ENCODE measurements at places on chromosomes 12 and 14.

GRCh38 chr12:53748072-53748840, 3.5 kb downstream of the CISTR start:
- DNase-seq = no peak

DNA sequence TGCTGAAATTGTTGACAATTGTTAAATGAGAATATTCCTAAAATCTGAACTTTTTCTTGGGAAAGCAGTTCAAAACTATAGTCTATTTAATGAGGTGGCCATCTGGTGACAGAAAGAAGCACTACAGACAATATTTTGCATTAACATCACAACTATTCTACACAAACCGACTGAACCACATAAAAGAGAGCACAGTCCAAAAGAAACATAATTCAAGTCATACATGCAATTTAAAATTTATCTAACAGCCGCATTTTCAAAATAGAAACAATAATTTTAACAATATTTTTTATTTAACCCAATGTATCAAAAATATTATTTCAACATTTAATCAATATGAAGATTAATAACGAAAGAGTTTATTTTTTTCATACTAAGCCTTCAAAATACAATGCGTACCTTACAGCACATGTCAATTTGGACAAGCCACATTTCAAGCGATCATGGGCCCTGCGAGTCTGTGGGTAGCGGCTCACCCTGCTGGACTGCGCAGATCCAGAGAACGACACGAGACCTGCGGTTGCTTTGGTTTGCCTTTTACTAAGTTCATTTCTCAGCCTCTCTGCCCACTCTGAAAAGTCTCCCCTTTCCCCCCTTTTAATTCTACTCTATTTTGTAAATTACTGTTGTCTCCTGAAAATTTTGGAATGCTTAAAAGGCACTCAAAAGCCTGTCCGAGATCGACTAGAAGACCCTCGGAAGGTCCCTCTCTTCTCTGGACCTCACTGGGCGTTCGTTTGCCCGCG, 947 bp upstream of the LRRC9 start:
- peak; percentile 65 for DNase-seq

DNA sequence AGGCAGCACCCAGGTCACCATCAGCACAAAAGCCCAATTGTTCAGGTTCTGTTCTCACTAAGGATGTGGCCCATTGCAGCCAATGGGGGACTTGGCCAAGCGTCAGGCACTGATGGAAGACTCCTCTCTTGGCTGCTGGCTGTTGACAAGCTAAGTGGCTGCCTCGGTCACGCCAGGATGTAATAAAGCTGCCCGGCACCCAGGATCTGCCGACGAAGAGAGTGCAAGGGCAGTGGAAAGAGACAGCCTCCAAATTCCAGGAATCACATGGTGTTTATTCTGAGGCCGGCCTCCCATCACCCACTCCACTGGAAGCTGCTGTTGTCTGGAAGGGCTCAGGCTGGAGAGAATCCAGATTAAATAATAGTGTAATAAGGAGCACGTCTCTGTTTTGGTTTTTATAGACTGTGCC, 451.8 kb upstream of the TBX3 start:
- DNase-seq = peak; percentile 54

DNA sequence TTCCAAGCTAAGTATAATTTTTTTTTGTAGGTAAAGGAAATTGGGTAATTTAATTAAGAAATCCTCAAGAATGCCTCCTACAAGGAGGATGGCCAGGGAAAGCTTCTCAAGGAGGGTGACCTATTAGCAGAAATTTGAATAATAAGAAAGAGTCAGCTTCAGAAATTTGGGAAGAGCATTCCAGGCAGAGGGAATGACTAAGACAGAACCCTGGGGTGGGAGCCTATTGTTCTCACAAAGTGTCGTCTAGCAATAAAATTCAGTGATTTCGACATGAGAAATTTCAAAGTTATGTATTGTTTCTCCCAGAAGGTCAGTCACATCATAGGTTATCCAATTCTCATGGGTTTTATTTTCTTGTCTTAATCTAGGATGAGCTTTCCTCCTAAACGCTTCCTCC, 1168.4 kb downstream of the AACS start:
- DNase-seq = no peak

DNA sequence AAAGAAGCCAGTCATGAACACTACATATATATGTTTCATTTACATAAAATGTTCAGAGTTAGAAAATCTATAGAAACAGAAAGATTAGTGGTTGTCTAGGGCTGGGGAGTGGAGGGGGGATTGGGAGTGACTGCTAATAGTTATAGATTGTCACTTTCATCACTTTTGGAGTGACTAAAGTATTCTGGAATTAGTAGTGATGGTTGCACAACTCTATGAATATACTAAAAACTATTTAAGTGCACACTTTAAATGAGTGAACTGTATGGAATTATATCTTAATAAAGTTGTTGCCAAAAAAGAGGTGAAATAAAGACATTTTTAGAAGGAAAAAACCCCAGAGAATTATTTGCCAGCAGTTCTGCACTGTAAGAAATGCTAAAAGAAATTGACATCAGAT, 9.5 kb downstream of the CATSPERB start:
- no peak for DNase-seq

- DNase-seq = peak; percentile 67
Observed at GRCh38 chr14:69090187-69090789, 62.6 kb downstream of the DCAF5 start.

DNA sequence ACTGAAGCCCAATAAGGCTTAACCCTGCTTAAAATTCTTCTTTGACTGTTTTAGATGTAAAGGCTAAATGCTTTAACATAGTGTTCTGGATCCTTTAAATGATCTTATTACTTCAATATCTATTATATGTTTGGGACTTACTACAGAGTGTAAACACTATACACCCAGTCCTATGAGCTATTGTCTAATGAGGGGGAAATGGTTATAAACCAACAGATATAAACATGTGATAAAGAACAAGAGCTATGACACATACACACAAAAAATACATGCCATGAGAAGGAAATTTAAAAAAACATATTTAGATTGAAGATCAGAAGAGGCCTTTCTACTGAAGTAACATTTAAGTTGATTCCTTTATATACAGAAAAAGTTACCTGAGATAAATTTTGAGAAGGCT, 505.1 kb downstream of the FOXG1 start:
- no peak for DNase-seq

DNA sequence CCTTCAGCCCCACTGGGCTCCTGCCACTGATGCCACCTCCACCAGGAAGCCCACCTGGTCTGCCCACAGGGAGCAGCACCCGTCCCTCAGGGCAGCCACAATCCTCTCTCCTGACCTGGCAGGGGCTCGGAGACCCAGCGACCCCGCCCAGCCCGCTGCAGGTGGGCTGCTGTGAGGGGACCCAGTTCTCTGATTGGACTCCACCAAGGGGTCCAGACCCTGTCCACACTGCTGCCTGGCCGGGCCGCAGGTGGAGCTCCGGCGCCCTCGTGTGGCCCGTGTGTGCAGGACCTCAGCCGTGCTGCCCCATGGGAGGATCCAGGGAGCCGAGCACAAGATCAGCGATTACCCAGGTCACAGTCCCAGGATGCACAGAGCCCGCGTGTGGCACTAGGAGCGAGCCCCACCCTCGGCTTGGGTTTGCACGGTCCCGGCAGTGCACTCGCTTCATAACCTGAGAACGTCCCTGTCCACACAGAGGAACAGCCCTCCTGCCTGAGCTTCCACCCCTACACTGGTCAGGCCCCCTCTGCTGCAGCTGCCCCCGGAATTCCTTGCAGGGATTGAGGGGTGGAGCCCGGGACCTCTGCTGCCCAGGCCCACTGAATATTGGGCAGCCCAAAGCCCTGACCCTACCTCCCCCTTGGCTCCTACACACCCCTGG, 35.4 kb upstream of the TMEM179 start:
- peak; percentile 80 for DNase-seq

- DNase-seq = no peak
Observed at GRCh38 chr12:90924406-90924805, 30.6 kb downstream of the CCER1 start.

DNA sequence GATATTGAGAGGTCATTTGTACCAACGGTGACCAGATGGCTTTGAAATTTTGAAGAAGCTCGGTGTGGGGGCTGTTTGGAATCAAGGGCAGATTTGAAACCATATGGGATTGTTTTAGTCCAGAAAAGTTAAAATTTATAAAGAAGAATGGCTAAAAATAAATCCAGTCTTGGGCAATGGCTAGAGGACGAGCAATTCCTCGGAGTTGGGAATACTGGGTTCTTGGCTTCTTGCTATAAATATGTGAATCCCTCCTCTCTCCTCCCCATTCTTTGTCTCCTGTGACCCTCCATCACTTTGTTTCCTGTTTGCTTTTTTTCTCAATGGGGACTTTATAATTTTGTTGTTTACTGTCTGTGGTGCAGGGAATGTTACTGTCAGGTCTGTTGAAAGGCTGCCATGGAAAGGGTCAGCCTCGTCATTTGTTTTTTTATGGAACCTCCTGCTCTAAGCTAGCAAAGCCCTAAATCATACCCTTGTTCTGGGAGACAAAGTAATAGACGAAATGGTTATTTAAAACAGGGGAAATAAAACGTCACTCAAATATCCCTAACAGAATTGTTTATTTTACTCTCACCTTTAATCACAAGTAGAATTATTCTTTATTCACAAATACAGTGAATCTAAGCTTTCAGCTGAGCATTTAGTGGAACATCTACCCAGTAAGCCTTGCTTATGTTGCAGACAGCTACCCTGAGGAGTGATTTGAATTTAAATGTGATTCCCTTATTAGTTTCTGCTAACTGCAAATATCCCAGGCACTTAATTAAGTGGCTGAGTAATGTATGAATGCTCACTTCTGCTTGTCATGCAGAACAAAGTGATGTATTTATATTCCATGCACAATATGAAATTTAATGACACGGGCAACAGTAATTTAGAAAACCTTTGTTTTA, 273.1 kb upstream of the NOVA1 start:
- DNase-seq = no peak

- DNase-seq = no peak
Observed at GRCh38 chr14:49886523-49886922, 6.4 kb upstream of the ARF6 start.

DNA sequence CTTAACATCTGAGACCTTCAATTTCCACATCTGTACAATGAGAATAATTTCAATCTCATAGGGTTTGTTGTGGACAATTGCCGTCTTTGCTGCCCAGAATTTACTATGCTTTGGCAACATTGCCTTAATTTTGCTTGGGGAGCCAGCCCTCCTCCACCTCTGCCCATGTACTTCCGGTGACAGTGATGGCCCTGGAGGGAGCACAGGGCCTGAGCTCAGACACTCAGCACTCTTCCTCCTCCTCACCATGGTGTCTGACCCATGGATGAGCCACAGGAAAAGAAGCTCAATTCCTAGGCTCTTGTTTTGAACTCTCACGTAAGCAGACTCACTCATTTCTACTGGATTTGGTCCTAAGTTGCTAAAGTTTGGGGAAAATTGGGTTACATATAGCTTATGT, 58.2 kb downstream of the TBC1D30 start:
- no peak for DNase-seq

DNA sequence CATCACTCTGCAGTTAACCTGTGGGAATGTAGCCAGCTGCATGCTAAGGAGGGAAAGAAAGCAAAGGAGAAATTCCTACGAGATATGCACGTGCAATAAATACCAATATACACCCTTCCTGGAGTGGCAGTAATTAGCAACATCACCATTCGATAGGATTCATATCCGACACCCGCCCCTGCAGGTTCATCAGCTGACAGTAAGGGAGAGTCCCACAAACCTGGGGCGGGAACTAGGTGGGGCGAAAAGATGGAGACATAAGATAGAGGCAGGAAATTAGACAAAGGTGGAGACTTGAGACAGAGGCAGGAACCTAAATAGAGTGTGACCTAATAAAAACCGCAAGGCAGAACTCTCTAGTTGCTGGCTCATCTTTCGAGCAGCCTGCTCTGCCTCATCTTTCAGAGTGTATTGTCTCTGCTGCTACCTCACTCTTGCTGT, 51.6 kb downstream of the PLEKHG3 start:
- DNase-seq = no peak

GRCh38 chr12:54956322-54956721, 28.2 kb downstream of the TESPA1 start:
- DNase-seq = no peak

GRCh38 chr12:57096099-57096572, 7.2 kb downstream of the NAB2 start:
- DNase-seq = no peak

GRCh38 chr14:106216679-106217078, 690.3 kb downstream of the TMEM121 start:
- DNase-seq = no peak

- DNase-seq = no peak
Observed at GRCh38 chr12:31215518-31216232, 110.3 kb downstream of the SINHCAF start.

DNA sequence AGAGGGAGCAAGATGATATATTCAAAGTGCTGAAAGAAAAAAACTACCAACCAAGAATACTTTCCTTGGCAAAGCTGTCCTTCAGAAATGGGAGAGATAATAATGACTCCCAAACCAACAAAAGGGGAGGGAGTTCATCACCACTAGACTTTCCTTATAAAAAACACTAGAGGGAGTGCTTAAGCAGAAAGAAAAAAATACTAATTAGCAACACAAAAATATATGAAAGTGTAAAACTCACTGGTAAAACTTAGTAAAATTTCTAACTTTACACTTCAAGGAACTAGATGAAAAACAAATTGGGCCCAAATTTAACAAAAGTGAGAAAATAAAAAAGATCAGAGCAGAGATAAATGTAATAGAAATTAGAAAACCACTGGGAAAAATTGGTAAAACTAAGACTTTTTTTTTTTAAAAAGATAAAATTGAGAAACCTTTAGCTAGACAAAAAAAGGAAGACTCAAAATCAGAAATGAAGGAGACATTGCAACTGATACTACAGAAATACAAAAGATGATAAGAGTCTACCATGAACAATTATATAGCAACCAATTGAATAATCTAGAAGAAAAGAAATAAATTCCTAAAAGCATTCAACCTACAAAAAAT, 60.4 kb upstream of the FAR2 start:
- peak; percentile 56 for DNase-seq

GRCh38 chr14:34081101-34081575, 130.3 kb upstream of the EGLN3 start:
- DNase-seq = no peak

- no peak for DNase-seq
Observed at GRCh38 chr14:83379436-83379835, 1845.8 kb upstream of the SEL1L start.

DNA sequence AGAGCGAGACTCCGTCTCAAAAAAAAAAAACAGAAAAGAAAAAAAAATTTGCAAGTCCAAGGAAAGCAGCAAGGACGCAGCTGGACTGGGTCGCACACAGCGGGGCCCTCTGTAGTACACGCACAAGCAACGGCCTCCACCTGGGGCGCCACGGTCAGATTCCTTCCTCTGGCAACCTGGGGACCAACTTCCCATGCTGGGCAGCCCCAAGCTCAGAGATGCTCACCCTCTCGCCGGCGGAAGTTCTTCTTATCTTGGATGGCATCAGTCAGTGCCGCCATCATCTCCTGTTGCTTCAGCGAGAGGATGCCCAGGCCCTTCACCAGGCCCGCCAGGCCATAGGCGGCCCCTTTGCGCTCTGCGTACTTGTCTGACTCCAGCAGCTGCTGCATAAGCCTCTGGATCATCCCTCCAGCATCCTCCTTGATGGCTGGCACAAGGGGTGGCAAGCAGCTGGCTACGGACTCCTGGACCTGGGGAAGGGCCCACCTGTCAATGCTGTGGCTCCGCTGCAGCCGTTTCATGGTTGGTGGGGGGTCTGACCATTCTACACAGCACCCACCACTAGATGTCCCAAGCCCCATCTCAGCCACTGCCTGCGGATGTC, 34.5 kb upstream of the RAB35 start:
- DNase-seq = no peak

- peak; percentile 11 for DNase-seq
Observed at GRCh38 chr14:22448905-22449599, 140.0 kb downstream of the DAD1 start.

- no peak for DNase-seq
Observed at GRCh38 chr12:13373803-13374202, 177.3 kb downstream of the EMP1 start.

All from adipocyte (in vitro differentiated cells).